ENCODE measurements at places on chromosomes 7 and 10.
A peak's percentile ranks its signal among the peaks of the same experiment; 100 is the strongest.

DNA sequence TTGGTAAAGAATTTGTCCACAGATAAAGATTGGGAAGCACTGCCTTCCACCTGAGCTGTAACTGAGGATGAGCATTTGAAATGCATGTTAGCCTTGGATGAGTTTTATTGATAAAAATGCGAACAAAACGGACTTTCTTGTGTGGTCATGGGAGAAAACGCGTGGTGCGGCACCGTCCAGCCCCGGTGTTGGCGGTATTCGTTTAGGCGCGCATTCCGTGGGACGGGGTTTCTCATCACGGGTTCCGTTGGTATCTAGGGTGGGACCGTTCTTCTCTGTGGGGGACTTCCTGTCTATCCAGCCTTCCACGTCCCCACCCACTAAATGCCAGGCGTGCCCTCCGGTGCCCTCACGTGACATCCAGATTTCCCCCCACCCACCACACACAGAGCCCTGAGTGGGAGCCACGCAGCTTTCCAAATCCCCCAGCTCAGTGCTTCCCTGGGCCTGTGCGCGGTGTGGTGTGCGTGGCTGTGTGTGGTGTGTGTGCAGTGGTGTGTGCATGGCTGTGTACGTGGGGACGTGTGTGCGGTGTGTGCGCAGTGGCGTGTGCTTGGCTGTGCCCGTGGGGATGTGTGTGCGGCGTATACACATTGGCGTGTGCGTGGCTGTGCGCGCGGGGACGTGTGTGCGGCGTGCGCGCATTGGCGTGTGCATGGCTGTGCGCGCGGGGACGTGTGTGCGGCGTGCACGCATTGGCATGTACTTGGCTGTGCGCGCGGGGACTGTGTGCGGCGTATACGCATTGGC lies 18.1 kb downstream of the IQCE start:
- no peak for DNase-seq

DNA sequence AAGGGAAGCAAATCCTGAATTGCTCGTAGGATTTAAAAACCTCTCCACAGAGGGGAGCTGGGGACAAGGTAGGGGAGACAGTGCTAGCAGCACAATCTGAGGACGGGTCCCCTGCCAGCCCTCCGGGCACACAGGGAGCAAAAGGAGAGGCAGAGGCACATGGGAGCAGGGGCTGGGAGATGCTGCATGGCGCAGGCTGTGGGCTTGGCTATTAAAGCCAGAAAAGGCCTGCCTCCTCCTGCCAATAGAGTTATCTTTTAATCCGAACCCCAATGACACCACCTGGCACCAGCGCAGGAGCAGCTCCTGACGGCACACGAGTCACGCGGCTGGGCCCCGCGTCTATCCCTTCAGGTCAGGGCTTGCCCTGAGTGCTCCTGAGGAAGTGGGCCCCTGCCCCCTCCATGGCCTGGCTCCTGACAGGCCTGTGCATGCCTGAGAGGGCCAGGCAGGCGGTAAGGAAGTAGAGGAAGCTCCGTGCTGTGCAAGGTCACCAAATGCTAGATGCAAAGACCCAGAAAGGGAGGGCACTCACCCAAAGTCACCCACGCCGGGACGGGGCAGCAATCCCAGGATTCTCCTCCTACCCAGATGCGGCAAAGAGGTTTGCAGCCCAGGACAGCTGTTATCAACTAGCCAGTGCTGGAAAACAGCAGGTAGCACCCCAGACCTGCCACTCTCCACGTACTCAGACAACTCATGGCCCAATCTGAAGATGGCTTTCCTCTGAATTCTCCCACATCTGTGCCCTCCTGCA lies 28.1 kb downstream of the DLG5 start:
- DNase-seq = no peak

GRCh38 chr10:98253499-98253898 lies 14.5 kb downstream of the LOXL4 start:
- no peak for DNase-seq

DNA sequence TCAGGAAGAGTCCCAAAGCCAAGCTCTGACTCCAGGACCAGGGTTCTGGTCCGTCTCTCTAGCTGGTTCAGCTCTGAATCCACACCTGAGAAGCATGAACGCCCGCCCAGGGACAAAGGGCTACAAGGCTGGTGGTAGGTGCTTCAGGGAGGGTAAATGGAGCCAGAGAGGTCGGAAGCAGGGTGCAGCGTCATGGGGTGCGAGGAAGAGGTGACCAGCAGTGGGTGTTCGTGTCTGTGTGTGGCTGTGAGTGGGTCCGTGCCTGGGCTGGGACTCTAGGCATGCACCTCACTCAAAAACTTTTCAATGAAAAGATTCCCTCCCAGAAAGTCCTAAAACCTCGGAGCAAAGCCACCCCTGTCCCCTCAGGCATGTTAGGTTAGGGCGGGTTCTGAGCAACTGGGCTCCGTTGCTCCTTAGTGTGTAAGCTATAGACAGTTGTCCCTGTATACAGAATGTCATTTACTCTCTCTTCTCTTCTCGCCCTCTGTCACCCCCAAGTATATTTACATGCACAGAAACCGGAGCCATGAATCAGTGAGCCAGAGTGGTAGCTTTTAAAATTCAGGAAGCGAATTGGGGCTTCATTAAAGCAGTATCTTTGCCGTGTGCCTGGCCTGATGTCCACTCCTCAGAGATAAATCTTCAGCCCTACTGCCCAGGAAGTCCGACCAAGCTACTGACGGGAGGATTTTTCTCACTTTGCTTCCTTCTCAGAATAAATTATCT lies 12.3 kb upstream of the GATA3 start:
- DNase-seq = no peak

GRCh38 chr7:34184466-34184865 lies 279.1 kb downstream of the BMPER start:
- no peak for DNase-seq

DNA sequence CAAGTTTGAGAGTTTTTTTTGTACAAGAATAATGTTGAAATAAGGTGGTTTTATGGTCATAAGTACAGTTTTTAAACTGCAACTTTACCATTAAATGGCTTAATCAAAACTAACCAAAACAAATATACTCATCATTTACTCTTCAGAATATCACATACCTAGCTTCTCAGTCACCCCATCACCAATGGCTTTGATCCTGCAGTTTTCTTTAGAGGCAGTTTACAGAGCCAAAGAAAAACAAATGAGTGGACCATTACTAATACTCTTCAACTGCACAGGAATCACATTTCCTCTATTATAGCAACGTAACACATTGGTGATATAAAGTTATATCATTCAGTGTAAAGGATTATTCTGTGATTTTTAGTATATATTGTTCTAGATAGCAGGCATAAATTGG lies 576.1 kb upstream of the LRRTM3 start:
- DNase-seq = no peak

DNA sequence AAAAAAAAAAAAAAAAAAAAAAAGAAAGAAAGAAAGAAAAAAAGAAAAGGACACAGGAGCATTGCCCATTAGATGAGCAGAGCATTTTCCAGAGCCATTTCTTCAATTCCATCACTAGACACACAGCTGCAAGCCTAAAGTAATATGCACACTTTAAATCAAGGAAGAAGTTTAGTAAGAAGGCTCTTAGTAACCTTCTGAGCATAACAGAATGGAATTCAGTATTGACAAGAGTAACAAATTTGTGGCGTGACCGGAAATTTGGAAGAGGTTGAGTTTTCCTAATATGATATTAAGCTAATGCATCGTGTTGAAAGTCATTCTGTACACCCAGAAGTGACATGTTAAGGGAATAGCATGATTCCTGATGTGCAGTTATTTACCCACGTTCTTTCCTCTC lies 35.3 kb downstream of the SMURF1 start:
- no peak for DNase-seq

- no peak for DNase-seq
Measured at GRCh38 chr10:104450954-104451353, 97.3 kb downstream of the CFAP58 start.

DNA sequence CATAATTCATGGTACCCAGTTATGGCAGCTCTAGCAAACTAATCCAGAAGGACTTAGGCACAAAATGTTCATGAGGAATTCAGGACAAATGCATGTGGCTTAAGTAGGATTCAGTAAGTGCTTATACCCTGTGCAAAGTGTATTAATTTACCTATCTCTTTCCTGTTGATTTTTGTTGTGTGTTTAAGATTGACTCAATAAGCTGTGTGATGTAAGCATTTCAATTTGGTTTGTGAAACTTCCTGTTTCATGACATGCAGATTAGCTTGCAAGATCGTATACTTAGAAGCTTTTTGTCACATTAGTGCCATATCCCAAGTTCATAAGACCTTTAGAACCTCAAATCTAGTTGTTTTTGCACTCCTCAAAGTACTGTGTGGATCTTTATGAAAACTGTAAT lies 416.7 kb downstream of the ARL4A start:
- no peak for DNase-seq

DNA sequence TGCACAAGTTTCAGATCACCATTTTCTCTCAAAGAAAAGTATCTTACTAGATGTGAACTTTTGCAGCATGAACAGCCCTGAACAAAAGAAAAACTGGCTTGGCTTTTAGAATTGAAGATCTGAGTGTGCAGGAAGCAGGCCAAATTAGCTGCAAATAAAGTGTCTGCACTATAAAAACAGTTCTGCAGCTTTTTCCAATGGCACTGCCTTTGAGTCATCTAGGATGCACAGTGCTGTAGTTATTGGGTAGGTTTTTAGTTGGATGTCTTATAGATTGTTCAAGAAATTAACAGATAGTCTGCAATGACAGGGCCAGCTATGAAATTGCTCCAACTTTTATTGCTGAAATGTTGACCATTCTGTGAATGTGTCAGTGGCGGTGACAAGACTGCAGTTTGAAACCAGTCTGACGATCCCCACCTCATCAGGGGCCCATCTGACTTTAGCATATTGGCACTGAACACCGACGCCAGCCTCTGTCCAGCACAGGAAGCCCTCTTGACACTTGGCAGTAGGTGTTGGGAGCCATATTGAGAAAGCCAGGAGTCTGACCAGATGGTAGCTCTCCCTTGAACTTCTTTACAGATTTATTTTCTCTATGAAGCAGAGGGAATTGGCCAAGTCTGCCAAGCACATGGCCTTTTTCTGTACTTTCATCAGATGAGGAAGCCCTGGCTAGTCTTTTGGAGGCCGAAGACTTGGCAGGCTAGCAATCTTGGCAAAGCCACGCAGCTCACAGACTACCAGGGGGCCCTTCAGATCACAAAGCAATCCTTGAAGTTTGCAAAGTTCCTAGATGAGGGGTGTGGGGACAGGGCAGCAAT lies 490.6 kb downstream of the NEBL start:
- DNase-seq = peak; percentile 30

GRCh38 chr10:3295582-3296151 lies 123.1 kb upstream of the PITRM1 start:
- DNase-seq = no peak

DNA sequence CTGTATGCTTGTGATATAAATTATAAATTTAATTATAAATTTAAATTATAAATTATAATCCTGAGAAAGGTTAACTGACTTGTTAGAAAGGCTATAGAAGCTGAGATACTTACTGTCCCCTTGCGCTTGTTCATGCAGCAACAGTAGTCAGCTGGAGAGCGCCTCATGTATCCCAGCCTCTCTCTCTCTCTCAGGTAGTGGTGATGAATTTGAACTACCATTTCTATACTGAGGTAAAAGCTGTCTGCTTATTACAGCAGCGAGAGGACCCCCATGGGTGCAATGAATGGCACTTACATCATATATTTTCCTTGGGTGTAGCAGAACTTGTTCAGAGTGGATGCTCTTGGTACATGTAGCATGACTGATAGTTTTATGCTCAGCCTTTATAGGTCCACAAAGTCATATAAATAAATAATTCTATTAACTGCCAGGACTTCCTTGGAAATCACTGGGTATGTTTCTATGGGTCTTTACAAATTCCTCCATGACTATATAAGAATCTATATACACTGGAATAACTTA lies 1308.7 kb downstream of the REEP3 start:
- DNase-seq = no peak

DNA sequence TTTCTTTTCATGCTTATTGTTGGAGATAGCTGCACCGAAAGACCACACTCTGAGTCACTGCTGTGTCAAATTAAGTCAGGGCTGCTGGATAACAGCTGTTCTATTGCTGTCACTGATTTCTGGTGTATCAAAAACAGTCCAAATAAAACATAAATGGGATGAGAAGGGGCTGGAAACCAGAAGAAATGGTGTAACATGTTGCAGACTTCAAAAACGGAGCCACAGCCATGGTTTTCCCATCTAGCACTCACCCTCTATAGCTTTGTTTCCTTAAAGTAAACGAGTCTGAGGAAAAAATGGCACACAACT lies 103.3 kb upstream of the DIP2C start:
- DNase-seq = no peak

GRCh38 chr7:47932016-47932415 lies 16.2 kb downstream of the PKD1L1 start:
- no peak for DNase-seq

GRCh38 chr7:69429911-69430383 lies 168.3 kb upstream of the AUTS2 start:
- peak; percentile 45 for DNase-seq

DNA sequence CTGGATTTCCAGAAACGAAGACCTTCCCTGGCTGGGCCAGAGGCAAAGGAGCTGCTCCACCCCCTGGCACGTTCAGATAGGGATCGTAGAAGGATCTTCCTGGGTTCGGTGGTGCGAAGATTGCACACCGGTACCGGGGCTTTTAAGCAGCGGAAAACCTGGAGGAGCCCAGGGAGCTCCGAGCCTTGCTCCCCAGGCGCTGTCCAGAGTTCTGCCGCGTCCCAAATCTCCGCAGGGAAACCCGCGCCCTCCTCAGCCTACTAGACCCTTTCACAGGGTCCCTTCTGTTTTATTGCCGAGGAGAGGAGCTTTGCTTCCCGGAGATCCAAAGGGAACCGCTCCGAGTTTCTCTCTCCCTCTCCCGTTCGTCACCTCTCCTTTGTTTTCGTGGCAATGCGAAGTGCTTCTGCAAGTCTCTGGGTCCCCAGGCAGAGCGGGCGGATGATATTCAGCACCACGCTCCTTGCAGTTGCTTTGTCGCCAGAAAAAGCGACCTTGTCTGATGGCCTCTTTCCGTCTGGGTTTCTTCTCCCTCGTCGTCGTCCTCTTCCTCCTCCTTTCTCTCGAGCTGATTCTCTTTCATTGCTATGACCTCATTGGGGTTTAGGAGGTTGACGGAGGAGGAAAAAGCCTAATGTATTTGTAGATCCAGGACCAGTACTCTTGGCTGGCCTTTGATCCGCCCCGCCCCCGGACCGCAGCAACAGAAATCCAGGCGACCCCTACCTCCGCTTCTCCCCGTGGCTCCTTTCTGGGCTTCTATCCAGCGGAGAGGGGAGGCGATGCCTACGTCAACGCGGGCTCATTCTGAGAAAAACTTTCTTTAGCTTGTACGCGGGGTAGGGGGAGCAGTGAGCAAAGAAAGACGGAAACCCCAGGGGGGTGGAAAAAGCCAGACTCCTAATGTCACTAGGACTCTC lies at the start of gene TMEM196:
Gene TMEM196, minus strand, starts transcription at position 777 of the 920 bp plus-strand sequence. CDS start 921 bp downstream, outside the sequence.
- DNase-seq = no peak

- DNase-seq = no peak
Measured at GRCh38 chr10:126872768-126873167, 32.5 kb upstream of the DOCK1 start.

DNA sequence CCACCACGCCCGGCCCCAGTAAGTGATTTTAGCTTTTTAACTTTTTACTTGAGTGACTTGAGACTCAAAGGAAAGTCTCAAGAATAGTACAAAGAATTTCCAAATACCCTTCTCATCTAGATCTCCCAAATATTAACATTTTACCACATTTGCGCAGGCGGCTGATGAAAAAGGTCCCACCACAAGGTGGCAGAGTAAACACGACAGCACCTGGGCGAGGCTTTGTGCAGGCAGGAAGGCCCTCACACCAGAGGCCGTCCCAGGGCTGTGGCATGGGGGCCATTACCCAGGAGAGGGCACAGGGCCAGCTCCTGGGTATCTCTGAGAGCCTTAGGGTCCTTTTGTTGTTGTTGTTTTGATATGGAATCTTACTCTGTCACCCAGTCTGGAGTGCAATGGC lies 50.0 kb upstream of the WIPI2 start:
- DNase-seq = peak; percentile 4

- DNase-seq = no peak
Measured at GRCh38 chr10:114404171-114405010, at the start of gene AFAP1L2. Gene AFAP1L2, minus strand, starts transcription at chr10:114404502. Its CDS starts 47 bp downstream, at chr10:114404455.

All from pons (tissue), 1 donor.